ENCODE measurements at places on chromosomes 5 and 9. TPM values are rescaled to one million over a fixed set of nuclear protein-coding genes. Genes with fewer than 3 reads are reported as not detected.

PCDHGB7 gene
- 19.2 TPM for total RNA-seq

HAPLN1 gene
- total RNA-seq, result not detected

NUDT2 gene
- 55.5 TPM for total RNA-seq

LIX1 gene
- under 0.01 TPM for total RNA-seq

GRIN3A gene
- 0.39 TPM for total RNA-seq

FBXO10 gene
- 7.6 TPM for total RNA-seq

LHX3 gene
- total RNA-seq, result not detected

BARX1 gene
- not detected for total RNA-seq

CENPK gene
- total RNA-seq, result not detected

SHOC1 gene
- not detected for total RNA-seq

Data from tibial nerve (tissue), 4 donors.